ENCODE measurements at places on chromosomes 2 and 18.

DNA sequence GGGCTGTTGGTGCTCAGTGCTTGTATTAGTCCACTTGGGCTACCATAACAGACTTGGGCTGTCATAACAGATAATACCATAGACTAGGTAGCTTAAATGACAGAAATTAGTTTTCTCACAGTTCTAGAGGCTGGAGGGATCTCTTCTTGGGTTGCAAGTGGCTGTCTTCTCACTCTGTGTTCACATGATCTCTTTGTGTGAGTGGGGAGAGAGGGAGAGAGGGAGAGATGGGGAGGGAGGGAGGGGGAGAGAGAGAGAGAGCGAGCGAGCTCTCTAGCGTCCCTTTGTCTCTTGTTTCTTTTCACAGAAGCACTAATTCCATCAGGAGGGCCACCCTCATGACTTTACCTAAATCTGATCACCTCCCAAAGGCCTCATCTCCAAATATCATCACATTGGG is 4.5 kb upstream of the XRCC5 start:
- DNase-seq: no peak

GRCh38 chr2:101521487-101521886 is 46.6 kb upstream of the RFX8 start:
- no peak for DNase-seq

- DNase-seq: no peak
These were observed 13.7 kb downstream of the RUFY4 start for GRCh38 chr2:218082586-218083351.

- DNase-seq: no peak
These were observed 48.1 kb upstream of the SATB2 start for GRCh38 chr2:199505755-199506403.

DNA sequence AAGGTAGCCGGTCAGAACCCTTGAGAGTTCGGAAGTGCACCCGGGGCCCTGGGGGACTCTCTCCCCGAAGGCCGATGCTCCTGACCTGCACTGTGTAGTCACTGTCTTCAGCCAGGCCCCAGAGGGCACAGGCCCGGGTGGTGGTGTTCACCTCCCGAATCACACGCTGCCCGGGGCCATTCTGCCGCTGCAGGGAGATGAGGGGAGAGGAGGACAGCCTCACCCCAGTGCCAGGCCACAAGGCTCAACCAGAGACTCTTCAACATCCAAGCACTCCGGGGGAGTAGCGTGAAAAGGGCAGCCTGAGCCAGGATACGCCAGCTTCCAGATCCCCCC is 1.1 kb downstream of the FNDC4 start:
- DNase-seq: no peak

GRCh38 chr2:118243031-118243430 is 154.8 kb downstream of the INSIG2 start:
- no peak for DNase-seq

GRCh38 chr2:83686863-83687262 is 772.2 kb downstream of the SUCLG1 start:
- DNase-seq: no peak

DNA sequence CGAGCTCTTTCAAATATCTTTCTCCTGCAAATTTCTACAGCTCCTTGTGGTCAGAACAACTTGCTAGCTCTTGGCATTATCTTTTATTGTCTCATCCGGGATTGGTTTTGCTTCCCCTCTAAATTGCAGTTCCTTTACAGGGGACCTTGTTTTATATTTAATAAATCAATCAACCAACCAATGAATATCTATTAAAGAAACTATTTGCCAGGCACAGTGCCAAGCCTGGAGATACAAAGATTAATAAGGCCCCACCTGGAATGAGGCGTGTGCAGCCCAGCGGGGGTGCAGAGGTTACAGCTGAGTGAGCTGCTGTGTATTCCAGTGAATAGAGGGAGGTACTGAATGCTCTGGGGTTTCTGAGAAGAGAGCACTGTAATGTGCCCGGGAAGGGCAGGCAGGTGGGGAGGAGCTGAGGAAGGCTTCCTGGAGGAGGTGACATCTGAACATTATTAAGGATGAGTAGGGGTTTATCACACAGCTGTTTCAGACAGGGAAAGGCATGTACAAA is 51.8 kb downstream of the LIPG start:
- DNase-seq: no peak
